ENCODE measurements at places on chromosomes 11 and 22.

DNA sequence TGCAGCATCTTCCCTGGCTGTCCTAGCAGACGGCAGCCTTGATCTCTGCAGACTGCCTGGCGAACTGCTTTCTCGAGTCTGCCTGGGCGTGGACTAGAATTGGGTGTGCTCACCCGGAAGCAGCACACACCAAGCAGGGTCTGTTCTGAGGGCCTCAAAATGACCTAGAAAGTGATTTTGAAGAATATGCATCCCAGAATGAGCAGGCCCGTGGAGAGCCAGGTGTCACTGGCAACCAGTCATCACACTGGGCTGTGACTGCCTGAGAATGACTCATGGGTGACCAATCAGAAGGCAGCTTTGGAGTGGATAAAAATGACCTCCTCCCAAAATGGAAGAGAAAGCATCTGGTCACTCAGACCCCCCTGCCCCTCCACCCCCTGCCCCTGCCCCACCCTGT lies 114.9 kb upstream of the NECTIN1 start:
- no peak for DNase-seq

DNA sequence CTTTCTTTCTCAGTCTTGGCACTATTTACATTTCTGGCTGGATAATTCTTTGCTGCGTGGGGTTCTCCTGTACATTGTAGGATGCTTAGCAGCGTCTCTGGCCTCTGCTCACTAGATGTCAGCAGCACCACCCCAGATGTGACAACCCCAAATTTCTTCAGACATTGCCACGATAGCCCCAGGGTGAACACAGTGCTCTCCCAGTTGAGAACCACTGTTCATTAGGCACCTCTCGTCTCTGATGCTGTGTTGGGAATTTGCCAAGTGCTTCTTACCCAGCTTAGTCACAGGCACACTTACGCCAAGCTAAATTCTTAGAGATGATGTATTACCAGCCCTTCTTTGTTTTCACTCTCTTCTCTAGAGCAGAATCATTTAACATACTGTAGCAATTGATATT lies 9.4 kb downstream of the TRIM6 start:
- no peak for DNase-seq

DNA sequence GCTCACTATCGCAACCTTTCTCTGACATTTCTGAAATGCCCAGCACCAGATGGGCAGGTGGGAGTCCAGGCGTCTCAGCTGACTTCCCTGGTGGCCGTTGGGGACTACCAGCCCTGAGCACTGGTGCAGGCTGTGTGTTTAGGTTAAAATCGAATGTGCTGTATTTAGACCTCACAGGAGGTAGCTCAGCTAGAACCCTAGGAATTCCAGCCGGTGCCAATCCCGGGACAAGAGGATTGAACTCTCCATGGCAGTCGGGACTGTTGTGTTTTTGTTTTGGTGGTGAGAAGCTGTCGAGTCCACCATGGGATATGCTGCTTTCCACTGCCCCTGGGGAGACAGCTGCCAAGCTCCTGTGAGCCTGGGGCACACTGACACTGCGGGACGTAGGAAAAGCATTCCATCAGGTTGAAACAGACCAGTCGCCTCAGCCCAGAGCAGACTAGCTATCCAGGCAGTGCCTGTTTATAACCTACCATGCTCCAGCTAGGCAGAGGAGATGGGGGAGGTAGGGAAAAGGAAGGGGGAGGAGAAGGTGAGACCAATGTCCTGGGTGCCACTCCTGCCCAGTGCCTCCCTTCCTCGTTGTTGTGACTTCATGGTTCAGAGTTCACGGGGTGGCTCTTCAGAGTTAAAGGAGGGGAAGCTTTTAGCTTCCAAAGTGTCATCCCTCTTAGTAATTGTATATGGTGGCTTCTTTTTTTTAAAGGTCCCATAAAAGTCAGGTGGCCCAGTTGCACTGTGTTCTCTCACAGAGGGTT lies 53.0 kb downstream of the MICAL2 start:
- DNase-seq: no peak

- DNase-seq: peak; percentile 45
Measured at GRCh38 chr11:68383976-68384501, 71.6 kb downstream of the LRP5 start.

GRCh38 chr11:38680746-38681145 lies 2082.7 kb upstream of the RAG2 start:
- no peak for DNase-seq

- no peak for DNase-seq
Measured at GRCh38 chr11:124751391-124751740, 689 bp downstream of the VSIG2 start.

GRCh38 chr11:85855341-85855656 lies at the start of gene CCDC83:
Gene CCDC83 (plus strand): TSS chr11:85855383. CDS start chr11:85865124, 9,741 bp downstream.
- DNase-seq: no peak

GRCh38 chr22:42270510-42271190 lies at the start of gene TCF20:
Gene TCF20 (minus strand): TSS chr22:42270653. CDS start chr22:42215305, 55,348 bp downstream.
- peak; percentile 79 for DNase-seq

- DNase-seq: no peak
Measured at GRCh38 chr11:134466156-134466555, 54.1 kb upstream of the B3GAT1 start.

- peak; percentile 93 for DNase-seq
Measured at GRCh38 chr11:3841426-3842350, 929 bp upstream of the RHOG start.

DNA sequence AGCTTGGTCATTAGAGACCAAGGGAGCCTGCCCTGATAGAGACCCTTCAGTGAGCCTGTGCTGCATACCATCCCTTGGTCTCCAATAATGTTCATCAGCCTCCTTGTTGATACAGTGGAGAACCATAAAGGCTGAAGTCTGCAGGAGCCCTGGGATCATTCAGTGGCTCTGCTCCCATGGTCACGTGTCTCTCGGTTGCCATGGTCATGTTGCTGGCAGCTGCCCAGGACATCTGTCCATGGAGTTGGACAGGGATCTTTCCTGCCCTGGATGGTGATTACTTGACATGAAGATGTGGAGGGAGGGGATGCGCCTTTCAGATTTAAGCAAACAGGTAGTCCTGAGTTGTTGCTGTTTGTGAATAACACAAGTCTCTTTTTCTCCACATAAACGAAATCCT lies 38.2 kb downstream of the CYB5R2 start:
- DNase-seq: no peak

GRCh38 chr11:11383995-11384394 lies 30.9 kb upstream of the CSNK2A3 start:
- no peak for DNase-seq

GRCh38 chr22:37802310-37803194 lies 5.2 kb upstream of the GCAT start:
- no peak for DNase-seq

- no peak for DNase-seq
Measured at GRCh38 chr11:18253233-18253632, 4.8 kb upstream of the SAA2 start.

DNA sequence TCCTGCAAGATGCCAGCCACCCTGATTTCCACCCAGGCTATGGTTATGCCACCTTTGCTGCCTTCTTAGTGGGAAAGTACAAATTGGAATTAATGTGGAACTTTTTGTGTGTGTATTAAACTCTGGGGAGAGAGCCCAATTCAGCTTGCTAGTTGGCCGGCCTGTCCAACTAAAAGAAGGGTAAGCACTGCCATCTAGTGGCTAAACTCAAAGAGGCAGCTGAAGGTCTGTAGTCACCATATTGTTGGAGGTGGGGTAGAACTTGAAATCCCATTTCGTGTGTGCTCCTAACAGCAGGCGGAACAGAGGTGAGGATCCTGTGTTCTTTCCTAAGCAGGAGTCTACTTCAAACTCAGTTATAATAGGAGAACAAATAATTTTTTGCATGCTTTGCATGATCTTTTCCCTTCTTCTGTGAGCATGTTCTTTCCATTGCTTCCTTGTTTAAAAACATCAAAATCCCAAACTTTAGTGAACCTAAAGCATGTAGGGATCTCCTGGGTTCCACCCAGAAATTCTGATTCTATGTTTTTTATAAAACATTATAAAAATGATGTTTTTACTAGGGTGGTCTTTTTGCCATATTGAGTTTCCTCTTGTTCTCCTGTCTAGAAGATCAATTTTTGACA lies 138.8 kb upstream of the SORL1-AS1 start:
- peak; percentile 84 for DNase-seq

DNA sequence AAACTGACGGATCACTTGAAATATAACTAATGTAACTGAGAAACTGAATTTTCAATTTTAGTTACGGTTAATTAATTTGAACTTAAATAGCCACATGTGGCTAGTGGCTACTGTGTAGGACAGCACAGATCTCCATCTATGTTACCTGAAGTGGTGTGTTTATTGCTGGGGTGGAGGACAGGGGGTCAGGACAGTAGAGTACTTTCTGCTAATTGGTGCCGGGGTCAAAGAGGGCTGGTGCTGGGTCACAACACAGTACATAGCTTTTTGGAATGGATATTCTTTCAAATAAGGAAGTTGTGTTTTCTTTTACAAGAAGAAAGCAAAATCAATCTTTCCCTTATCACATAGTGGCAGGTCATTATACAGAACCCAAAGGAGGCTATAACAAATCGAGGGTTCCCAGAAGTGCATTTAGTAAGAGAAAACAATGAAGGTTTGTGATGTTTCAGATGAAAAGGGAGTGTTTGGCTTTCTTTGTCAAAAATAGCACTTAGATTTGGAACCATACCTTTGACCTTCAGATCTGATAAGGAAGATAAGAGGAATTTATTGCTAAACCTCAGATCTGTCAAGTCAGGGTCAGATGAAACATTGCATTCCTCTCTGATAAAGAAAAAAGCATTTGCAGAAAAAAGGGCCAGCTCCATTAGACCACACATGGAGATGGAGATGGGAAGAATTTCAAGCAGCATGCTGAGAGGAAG lies 384.5 kb downstream of the AASDHPPT start:
- no peak for DNase-seq

DNA sequence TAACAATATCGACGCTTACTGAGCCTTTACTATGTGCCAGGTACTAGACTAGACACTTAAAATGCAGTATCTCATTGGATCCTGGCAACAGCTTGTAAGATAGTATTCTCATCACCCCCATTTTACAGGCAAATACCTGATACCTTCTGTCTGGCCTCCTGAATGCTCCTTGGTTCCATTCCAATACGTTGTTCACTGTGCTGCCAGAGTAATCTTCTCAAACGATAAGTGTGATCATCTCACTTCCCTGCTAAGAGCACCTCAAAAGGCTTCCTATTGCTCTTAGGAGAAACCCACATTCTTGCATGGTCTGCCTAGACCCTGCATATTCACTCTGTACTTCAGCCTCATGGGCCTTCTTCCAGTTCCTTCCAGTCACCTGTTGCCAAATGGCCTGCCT lies 1.3 kb upstream of the NRIP3 start:
- DNase-seq: no peak

GRCh38 chr11:47257517-47258316 lies at the start of gene NR1H3:
Gene NR1H3 (plus strand): TSS chr11:47257996. CDS start chr11:47259217, 1,221 bp downstream.
- no peak for DNase-seq

- DNase-seq: no peak
Measured at GRCh38 chr11:69443968-69444364, 37.5 kb upstream of the LINC01488 start.

DNA sequence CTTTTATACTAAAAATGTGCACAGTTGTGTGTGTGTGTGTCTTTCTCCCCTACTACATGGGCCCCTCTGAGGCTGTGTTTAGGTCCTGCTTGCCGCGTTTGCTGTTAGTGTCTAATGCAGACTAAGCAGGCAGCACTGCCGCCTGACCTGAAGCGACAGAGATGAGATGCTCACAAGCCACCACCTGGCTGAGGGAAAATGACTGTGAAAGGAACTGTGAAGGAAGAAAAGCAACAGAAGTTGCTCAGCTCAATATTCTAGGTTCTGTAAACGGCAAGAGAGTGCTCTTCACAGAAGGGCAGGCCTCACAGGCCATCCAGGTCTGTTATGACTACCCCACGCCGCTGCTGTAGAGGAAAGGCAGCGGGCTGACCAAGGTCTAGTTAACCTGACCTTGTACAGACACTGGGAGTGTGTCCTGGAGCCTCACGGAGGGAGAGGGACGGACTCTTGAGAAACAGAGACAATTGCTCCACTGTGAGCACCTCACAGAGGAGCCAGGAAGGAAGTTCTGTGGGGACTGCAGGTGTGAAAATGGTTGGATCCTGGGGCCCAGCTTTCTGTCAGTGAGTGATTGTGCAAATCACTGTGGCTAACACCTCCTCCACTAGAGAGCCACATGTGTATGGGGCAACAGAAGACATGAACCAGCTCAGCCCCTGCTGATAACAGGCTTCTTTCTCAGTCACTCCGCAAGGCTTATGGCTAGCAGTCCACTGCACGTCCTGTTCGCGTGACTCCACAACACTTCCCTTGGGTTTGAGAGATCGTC lies 31.3 kb upstream of the YPEL1 start:
- peak; percentile 71 for DNase-seq

- DNase-seq: no peak
Measured at GRCh38 chr11:133900176-133901105, 55.1 kb upstream of the SPATA19 start.

GRCh38 chr11:83840326-83840725 lies 554.2 kb upstream of the CCDC90B start:
- DNase-seq: no peak

DNA sequence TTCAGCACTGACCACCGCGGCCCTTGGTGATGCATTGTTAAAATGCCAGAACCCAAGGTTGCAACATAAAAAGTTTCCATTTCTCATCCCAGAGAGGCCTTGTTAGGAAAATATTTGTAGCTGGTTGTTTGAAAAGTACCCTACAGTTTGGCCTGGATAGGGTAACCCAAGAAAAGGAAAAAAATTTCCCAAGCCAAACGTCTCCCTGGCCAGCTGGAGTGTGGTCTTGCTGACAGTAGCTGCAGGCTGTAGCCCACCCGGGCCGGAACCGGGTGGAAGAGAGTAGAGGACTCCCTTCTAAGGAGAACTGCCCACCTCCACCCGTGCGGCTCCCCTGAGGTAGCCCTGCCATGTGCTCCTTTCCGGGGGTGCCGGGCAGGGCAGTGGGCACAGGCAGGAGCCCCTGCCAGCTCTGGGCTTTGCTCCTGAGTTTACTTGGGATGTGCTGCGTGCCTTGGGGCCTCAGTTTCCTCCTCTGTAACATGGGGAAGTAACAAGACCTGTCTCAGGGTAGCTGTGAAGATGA lies 38.5 kb downstream of the IGHMBP2 start:
- DNase-seq: no peak

GRCh38 chr11:124195189-124195734 lies 12.1 kb downstream of the OR10D3 start:
- peak; percentile 37 for DNase-seq

DNA sequence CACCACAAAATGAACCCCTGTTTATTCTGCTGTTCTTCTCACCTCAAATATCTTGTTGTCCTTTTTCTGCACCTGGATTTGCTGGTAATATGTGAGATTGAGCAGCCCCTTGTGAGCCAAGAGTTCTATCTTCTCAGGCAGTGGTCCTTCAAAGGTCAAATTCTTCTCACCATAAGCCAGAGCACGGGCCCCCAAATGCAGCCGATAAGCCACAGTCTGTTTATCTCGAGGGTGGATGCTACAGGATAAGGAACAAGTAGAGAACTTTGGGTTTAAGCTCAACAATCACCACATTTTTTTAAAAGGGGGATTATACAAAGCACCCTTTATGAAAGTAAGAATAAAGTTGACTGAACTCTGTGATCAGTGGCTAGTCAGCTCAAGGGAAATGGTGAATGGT lies 15.8 kb downstream of the TBRG1 start:
- no peak for DNase-seq
